ENCODE measurements at places on chromosomes 12 and 14.

- no peak for DNase-seq
These were observed 1.3 kb upstream of the JDP2 start for GRCh38 chr14:75426332-75427125.

DNA sequence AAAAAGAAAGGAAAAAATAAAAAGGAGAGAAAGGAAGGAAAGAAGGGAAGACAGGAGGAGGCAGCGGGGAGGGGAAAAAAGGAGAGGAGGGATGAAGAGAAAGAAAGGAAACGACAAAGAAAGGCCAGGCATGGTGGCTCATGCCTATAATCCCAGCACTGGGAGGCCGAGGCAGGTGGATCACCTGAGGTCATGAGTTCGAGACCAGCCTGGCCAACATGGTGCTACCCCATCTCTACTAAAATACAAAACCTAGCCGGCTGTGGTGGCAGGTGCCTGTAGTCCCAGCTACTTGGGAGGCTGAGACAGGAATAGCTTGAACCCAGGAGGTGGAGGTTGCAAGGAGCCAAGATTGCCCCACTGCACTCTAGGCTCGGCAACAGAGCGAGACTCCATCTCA is 18.4 kb downstream of the ATXN2 start:
- no peak for DNase-seq

DNA sequence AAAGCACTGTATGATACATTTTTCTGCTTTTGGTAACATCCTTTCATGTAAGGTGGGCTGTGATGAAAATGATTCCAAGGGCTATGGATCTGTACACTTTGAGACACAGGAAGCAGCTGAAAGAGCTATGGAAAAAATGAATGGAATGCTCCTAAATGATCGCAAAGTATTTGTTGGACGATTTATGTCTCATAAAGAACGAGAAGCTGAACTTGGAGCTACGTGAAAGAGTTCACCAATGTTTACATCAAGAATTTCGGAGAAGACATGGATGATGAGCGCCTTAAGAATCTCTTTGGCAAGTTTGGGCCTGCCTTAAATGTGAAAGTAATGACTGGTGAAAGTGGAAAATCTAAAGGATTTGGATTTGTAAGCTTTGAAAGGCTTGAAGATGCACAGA is 22.1 kb upstream of the SRGAP1 start:
- DNase-seq, result no peak

GRCh38 chr14:46490238-46490685 is 161.3 kb downstream of the RPL10L start:
- DNase-seq, result no peak

DNA sequence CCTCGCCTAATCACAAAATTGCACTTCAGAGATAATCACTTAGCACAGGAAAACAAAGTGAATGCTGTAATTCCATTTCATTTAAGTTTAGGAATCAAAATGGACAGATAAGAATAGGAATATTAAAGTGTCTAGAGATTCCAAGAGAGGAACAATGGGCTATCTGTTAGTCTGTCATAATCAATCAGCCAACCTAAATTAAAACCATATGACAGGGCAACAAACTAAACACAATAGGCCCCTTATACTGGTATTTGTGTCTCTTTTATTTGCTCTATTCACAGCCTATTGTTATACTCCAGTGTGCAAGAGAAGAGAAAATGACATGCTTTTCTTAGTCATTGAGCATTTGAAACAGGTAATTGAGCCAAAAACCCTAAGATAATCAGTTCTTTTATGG is 259.4 kb downstream of the PRKD1 start:
- DNase-seq, result no peak

GRCh38 chr12:121571920-121572319 is 8.9 kb downstream of the KDM2B start:
- DNase-seq, result no peak

GRCh38 chr12:53996240-53997203 is 3.4 kb upstream of the HOXC9 start:
- DNase-seq, result no peak

DNA sequence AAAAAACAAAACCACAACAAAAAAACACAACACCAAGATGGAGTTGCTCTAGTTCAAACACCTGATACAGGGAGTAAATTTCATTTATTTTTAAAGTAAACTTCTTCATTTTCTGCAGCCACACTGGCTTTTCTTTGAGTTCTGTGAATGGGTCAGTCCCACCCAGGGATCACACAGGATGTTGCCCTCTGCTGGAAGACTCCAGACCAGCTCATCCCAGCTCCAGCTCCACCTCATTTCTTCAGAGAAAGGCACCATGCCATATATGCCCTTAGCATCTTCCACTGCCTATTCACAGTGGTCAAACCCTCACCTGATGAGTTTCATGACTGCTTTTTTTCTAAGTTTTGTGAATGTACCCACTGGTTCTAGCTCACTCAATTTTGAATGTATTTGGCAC is 8.0 kb downstream of the GLIPR1 start:
- peak; percentile 18 for DNase-seq

DNA sequence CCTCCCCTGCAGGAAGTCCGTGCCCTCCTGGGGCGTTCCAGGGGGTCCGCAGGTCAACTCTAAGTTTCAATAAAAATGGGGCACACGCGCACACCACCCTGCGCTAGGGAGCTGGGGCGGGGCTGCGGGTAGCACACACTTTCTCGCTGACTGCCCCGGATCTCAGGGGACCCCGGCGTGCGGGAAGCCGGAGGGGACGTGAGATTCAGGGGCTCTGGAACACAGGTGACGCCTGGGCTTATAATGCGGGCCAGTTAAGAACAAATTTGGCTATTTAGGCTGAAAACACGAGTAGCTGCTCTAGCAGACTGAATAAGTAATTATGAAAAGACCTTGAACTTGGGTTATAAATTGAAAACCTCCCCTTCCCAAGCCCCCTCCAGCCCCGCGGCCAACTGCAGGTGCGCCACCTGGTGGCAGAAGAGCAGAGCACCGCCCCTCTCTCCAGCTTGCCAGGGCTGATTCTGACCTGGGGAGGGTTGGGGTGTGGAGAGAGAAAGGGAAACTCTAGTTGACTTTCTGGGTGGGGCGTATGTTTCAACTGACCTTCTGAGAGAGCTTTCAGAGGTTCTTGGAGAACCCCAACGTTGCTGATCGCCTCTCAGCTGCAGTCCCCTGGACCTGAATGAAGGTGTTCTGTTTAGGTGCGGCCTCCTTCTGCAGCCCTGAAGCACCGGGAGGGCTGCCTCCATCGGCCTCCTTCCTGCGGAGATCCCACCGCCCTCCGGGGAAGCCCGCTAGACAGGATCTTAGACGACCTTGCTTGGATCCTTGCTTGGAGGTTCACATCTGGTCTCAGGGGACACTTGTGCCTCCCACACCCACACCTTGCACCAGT is 118.4 kb upstream of the EVL start:
- peak; percentile 36 for DNase-seq

DNA sequence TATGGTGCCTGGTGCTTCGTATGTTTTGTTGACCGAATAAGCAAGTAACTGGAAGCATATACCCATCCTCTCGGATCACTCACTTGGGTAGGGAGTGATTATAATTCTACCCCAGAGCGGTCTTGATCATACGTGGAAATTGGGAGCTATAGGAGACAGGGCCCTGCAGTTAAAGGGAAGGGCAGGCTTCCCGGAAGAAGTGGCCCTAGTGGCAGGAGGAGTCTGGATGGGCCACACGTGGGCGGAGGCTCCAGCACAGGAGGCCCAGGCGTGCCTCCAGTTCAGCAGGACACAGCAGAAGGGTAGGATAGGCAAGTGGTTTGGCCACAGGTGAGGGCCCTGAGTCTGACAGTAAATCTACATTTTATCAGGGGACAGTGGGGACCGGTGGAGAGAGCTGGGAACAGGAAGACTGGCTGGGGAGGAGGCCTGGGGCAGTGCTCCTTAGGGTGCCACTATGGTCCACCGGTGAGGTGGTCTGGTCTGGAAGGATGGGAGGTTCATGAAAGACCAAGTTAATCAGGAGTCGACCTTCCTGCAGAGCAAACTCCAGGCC is 23.5 kb upstream of the YY1 start:
- no peak for DNase-seq

DNA sequence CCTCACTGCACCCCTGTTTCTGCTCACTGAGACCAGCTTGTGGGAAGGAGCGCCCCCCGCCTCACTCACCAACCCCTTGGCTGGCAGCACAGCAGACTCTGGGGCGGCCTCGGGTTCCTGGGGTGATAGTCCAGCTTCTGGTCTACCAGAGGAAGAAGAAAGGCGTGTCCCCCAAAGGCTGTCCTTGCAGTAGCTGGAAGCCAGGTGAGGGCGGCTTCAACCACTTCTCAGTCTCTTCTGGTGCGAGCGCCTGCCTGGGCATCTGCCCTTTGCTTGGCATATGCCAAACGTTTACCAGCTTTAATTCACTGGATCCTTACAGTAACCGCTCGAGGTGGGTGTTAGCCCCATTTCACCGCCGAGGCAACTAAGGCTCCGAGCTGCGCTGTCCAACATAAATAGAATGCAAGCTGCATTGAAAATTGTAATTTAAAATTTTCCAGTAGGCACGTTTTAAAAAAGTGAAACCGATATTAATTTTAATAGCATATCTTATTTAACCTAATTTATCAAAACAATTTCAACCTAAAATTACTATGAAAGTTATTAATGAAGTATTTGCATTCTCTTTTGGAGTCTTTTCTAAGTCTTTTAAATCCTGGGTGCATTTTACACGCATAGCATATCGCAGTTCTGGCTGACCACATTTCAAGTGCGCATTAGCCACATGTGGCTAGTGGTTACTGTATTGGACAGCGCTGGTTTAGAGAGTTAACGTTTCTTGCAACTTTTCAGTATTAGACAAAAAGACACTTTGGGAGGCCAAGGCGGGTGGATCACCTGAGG is 872 bp downstream of the FAM177A1 start:
- no peak for DNase-seq

DNA sequence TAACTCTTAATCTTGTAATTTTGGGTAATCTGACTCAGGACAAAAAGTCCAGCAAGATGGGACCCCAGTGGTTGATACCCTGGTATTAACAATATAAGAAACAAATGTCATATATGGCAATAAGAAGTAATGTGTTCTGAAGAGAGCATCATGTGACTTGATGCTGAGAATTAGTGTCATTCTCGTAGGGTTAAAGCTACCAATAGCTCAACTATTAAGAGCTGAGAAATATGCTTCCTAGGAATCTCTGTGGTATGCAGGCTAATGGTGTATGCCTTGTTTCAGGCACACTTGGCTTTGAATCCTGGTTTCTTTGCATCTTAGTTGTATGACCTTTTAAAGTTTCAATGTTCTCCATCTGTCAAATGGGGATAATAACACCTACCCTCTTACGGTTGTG is 9.1 kb downstream of the MYRFL start:
- no peak for DNase-seq

- no peak for DNase-seq
These were observed 166.7 kb upstream of the E2F7 start for GRCh38 chr12:77232045-77232444.

GRCh38 chr12:108678104-108678730 is 44.5 kb upstream of the SELPLG start:
- DNase-seq, result no peak

DNA sequence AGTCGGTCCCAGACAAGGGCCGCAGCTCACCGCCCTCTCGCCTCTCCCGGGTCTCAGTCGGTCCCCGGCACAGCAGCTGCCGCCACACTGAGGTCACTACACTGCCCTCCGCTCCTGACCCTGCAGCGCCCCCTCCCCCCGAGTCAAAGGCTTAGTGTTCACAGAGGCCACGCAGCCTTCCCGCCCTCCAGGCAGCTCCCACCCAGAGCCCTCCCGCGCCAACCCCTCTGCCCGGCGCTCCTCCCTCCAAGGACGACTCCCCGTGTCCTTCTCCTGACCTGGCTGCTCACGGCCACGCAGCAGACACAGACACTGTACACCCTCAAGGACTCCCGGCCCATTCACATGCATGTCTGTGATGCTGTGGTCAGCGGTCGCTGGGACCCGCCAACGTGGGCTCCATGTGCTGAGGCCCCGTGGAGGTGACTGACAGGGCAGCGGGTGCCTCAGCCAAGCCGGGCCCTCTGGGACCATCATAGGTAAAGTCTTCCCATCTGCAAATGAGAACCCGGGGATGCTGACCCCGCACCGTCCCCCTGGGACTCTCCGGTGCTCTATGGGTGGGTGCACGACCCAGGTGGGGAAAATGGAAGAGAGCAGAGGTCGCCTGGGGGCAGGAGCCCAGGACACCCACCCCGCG is 16.3 kb upstream of the GALNT9 start:
- DNase-seq, result no peak

GRCh38 chr14:102655137-102655536 is 62.7 kb downstream of the RCOR1 start:
- DNase-seq, result no peak

Data from CD4-positive, alpha-beta T cell treated with Interferon gamma for 1 hour (primary cell).